ENCODE measurements at places on chromosomes 16 and 17.

GRCh38 chr17:45936610-45937009, 42.3 kb downstream of the MAPT start:
- no peak for DNase-seq

GRCh38 chr17:63221939-63222338, 224.2 kb downstream of the CYB561 start:
- no peak for DNase-seq

DNA sequence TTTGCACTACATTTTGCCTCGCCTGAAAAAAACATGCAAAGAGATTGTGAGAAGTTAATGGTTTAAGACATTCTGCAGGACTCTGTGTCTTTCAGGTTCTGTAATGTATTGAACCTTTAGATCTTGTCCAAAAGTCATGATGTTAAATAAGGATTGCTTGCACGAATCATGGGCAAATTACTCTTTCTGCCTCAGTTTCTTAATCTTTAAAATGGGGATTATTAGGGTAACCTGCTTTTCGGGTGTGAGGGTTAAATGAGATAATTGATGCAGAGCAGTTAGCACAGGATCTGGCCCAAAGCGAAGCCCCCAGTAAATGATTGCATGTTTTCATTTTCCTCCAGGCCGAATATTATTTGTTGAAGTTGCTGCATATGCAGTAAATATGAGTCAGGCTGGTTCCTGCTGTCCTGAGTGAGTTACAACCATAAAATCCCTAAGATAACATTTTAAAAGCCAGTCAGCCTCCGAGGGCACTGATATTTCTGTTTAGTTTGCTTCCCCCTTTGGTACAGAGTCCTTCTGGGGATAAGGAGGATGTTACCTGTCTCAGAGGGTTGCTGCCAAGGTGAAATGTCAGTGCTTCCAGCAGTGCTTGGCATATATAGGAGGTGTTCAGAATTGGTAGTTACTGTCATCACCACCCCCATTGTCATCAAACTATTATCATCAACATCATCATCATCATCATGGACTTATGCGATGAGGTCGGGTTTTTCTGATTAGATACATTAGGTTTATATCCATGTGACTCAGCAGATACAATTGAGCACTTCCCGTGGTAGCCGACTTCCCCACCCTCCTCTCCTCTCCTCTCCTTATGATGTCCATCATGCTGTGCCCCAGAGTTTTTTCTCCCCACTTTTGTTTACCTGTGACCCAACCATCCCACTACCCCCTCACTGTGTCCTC, 20.6 kb upstream of the ARHGAP17 start:
- DNase-seq, result no peak

DNA sequence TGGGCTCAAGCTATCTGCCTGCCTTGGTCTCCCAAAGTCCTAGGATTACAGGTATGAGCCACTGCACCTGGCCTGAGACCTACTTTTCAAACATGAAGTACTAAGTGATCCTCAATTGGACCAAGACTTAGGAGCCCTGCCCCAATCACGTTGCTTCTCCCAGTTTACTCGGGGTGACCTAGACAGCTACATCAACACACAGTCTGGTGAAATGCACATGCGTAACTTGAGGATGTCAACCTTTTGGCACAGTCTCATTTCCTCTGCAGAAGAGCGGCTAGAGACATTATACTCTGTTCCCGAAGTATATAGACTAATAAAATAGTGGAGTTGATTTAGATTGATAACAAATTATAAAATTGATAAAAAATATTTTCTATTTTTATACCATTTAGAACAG, 17.1 kb downstream of the FTO start:
- DNase-seq, result no peak

- no peak for DNase-seq
Observed at GRCh38 chr17:27502526-27503324, 46.5 kb downstream of the KSR1 start.

- no peak for DNase-seq
Observed at GRCh38 chr17:63973930-63974593, 1.3 kb upstream of the SCN4A start.

DNA sequence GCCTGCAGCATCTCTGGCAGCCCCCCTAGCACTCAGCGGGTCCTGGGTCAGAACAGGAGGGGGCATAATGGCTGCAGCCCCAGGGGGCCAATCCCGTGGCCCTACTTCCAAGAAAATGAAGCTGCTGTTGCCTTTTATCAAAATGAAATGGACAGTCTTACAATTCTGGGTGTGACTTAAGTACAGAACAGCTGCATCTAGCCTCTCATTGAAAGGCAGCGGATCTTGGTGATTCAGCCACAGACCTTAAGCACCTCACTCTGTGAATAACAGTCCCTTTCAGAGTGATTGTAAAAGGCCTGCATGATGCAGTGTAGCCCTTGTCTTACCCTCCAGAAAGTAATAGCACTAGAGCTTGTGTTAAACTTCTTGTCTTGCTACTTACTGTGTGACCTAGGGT, 11.5 kb upstream of the UMOD start:
- no peak for DNase-seq

GRCh38 chr17:66508896-66509844, 206.8 kb downstream of the PRKCA start:
- no peak for DNase-seq

GRCh38 chr16:24054741-24055491, 201.2 kb upstream of the CACNG3 start:
- no peak for DNase-seq

- DNase-seq, result no peak
Observed at GRCh38 chr17:19708431-19709175, 7.8 kb downstream of the SLC47A2 start.

GRCh38 chr17:60087882-60088669, 9.4 kb upstream of the HEATR6 start:
- no peak for DNase-seq

DNA sequence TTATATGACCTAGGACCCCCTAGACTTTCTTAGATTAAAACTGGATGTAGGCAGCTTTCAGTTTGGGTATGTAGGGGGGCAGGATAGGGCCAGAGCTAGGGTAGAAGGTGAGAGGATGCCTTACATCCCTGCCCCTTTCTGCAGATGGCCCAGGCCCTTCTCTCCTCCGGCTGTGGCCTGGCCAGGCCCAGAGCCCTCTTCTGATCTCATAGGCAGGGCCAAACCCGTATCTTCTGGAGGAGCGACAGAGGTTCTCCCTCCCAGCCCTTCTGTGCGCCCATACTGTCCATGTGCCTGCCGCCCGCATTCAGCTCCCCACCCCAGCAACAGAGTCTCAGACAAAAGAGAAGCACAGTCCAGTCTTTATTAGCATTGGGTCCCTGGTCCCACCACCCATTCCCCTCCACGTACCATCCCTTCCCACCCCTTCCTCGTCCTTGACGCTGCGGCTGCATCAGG, 2.0 kb upstream of the TSPOAP1 start:
- DNase-seq, result no peak

DNA sequence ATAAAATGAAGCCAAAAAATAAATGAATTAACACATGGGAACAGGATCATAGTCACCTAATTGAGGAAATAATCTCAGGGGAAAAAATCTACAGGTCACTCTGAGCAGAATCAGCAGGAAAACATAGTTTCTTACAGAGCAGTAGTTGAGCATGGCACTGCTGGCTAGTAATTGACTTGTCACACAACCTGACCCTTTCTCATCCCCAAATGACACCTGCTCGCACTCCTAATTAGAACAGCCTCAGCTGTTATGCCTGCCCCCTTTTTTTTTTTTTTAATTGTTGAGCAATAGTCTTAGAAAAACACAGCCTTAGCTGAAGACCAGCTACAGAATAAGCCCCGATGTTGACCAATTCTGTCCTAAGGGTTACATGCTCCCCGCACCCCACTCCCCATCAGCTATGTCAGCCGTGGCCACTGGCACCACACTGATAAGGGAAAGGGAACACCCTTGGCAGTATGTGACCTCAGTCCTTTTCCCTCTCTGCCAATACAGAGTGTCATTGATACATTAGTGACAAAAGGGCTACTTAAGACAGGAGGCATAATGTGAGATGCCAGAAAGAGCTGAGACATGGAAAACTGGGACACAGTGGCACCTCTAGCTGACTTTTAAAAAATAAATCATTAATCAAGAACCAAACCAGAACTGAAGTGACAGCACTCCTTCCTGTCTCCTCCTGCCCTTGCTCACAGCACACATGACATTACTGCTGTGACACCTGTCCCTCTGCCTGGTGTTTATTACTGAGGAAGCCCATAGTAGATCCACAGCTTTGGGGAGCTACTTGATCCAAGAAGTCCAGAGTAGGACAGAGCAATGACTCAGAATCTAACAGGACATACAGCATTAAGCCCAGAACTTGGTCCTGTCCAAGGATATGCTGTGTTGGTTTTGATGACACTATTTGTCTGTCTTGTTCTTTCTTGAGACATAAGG, 41.7 kb downstream of the WDR59 start:
- DNase-seq, result no peak

All from effector CD8-positive, alpha-beta T cell (primary cell).